ENCODE measurements at places on chromosomes 1 and 21. TPM values are rescaled to one million over a fixed set of nuclear protein-coding genes. Genes with fewer than 3 reads are reported as not detected.

The ZMYND12 gene
- not detected for total RNA-seq

DNA sequence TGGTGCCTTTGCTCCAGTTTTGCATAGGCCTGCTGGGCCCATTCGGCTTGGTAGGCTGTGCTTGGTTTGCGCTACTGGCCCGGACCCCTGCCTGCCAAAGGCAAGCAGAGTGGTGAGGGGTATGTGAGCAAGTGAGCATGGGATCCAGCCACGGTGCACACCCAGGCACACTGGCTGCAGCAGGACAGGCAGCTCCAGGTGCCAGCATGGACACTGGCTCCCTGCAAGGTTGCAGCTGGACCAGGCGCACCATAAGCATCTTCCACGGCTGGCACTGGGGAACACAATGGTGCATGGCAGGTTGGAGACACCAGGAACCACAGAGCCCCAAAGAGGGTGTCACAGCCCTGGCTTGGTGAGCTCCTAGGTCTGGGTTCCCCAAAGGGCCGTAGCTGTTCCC, 693.5 kb upstream of the PTBP2 start:
- H3K4me3 ChIP-seq = no peak overlapping the region
- no peaks in the 10 kb centered on the region for H3K4me1 ChIP-seq
- no peaks in the 10 kb centered on the region for H3K27me3 ChIP-seq

DNA sequence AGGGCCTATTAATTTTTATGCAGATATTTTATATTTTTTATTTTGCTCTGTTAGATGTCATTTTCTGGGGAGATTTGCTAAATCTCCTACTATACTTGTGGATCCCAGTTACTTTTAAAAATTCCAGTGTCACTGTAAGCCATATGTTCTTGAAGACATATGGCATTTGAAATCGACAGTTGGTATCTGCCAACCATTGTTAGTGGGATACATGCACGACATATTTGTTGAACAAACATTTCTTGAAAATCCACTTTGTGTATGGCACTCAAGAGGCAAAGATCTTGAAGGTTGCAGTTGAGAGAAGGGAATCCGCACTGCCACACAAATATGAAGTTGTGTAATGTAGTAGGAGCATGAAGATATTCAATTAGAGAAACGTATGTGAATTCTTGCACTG, 287.7 kb downstream of the HHAT start:
- DNase-seq = no peak
- no peaks in the 10 kb centered on the region for H3K4me1 ChIP-seq
- no peak overlapping the region for H3K27ac ChIP-seq
- H3K4me3 ChIP-seq = no peak overlapping the region
- no peaks in the 10 kb centered on the region for H3K36me3 ChIP-seq

The LCE1B gene
- not detected for total RNA-seq

The HPDL gene
- 34.8 TPM for total RNA-seq

- no peak overlapping the region for H3K27ac ChIP-seq
- H3K4me1 ChIP-seq = no peaks in the 10 kb centered on the region
- H3K36me3 ChIP-seq = no peaks in the 10 kb centered on the region
- H3K4me3 ChIP-seq = no peak overlapping the region
- no peak for DNase-seq
- H3K27me3 ChIP-seq = no peaks in the 10 kb centered on the region
Measured at GRCh38 chr1:62241371-62242131, 46.9 kb downstream of the L1TD1 start.

The TRIM17 gene
- total RNA-seq = 1.4 TPM

- no peak overlapping the region for H3K4me3 ChIP-seq
- no peaks in the 10 kb centered on the region for H3K36me3 ChIP-seq
- no peak for DNase-seq
- no peak overlapping the region for H3K27ac ChIP-seq
- no peaks in the 10 kb centered on the region for H3K27me3 ChIP-seq
Measured at GRCh38 chr1:78913950-78914349, 92.6 kb downstream of the ADGRL4 start.

DNA sequence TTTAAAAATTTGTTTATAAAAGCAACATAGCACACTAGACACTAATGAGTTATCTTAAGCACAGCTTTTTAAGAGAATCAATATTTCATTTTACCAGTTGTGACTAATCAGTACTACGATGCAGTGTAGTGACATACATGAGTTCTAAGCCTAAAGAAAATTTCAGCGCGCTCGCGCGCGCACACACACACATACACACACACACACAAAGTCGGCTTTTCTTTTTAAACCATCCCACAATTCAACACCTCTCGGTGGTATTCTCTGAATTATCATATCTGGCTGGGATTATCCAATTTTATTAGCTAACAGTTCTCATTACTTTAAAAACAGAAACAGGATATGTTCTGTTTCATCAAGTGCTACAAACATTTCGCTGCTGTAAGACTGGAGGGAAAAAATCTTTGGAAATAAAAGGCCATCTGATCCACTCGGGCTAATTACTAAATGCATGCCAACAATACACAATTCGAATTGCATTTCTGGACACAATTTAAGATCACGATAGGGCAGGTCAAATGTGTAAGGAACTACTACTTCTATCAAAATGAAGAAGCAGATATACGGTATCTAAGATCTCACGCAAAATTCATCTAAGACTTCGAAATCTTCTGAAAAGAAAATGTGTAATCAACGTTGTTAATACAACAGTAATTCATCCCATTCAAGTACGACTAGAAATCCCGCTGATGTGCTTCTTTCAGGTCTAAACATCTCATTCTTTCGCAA, 1.2 kb downstream of the TUT4 start:
- no peak overlapping the region for H3K4me3 ChIP-seq
- peaks cover 41% of the 10 kb centered on the region for H3K4me1 ChIP-seq
- DNase-seq = peak; percentile 19
- peaks cover 3% of the 10 kb centered on the region for H3K27me3 ChIP-seq

The CELA2A gene
- not detected for total RNA-seq

DNA sequence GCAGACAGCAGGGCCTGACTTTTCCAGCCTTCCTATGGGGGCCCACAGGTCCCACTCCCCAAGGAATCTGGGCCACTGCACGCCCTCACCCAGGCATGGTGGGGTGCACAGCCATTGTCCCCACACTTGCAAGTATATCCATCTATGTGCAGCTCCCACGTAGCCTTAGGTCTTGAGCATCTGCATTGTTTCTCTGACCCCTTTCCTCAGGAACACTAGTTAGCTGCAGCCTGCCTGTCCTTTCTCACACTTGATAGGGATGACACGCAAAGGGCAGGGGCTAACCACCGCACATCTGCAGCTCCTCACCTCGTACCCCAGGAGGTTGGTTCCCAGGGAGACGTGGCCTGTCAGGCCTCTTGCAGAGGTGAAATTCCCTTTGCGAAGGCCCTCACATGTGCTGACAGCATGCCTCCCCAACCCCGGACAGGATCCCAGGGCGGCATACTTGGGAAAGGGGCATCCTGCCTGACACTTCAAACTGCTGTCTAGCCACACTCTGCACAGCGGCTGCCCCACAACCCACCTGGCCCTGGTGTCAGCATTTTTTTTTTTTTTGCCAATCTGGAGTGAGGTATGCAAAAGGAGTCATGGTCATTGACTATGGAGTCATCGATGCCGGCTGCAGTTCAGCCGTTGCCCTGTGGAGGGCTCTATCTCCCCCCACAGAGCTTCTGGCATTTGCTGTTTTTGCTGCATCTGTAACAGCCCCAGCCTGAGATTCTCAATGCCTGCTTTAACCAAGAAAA, 5.0 kb downstream of the JMJD4 start:
- DNase-seq = peak; percentile 25
- peaks cover 7% of the 10 kb centered on the region for H3K27me3 ChIP-seq
- H3K36me3 ChIP-seq = peaks cover 17% of the 10 kb centered on the region

The S100A9 gene
- not detected for total RNA-seq

- peaks cover 3% of the 10 kb centered on the region for H3K27me3 ChIP-seq
- H3K4me1 ChIP-seq = peaks cover 5% of the 10 kb centered on the region
- no peak overlapping the region for H3K4me3 ChIP-seq
- no peaks in the 10 kb centered on the region for H3K36me3 ChIP-seq
- no peak overlapping the region for H3K27ac ChIP-seq
Measured at GRCh38 chr1:9143250-9143649, 14.3 kb upstream of the GPR157 start.

GRCh38 chr1:30409476-30410152, 313.8 kb downstream of the MATN1 start:
- peaks cover 10% of the 10 kb centered on the region for H3K27me3 ChIP-seq
- DNase-seq = no peak
- H3K27ac ChIP-seq = no peak overlapping the region
- no peaks in the 10 kb centered on the region for H3K4me1 ChIP-seq
- H3K4me3 ChIP-seq = no peak overlapping the region

DNA sequence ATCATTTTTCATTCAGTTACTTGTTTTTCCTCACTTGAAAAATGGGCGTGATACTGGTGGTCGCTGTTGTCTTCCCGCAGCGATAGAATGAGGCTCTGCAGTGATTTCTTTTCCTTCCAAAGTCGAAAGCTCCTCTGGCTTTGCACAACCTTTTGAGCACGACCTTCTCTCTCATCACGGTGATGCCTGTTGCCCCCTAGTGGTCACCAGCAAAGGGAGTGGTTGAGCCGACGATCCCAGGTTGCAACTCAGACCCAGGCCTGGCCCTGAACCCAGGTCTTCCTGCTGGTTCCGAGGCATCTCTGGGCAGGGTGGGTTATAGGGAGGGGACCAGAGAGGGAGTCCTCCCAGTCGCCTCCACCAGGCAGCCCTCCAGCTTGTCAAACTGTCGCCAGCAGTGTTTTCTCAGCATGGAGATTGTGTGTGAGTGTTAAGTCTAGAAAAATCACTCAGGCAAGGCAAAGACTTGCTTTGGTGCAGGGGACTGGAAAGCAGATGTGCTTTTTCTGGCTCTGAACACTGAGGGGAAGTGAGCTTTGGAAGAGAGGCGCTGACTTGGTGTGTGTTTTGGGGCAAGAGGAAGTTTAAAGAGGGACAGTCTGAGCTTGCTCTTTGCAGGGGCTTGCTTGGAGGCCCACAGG, 285.3 kb downstream of the CAMTA1 start:
- H3K36me3 ChIP-seq = no peaks in the 10 kb centered on the region
- DNase-seq = peak; percentile 23
- H3K27me3 ChIP-seq = peaks cover 4% of the 10 kb centered on the region
- H3K4me1 ChIP-seq = no peaks in the 10 kb centered on the region

- H3K4me1 ChIP-seq = peaks cover 6% of the 10 kb centered on the region
- no peak overlapping the region for H3K4me3 ChIP-seq
- peaks cover 10% of the 10 kb centered on the region for H3K27me3 ChIP-seq
- no peak overlapping the region for H3K27ac ChIP-seq
- no peak for DNase-seq
Measured at GRCh38 chr1:171835891-171836290, 5.4 kb upstream of the DNM3 start.

GRCh38 chr21:33374450-33375096, 28.6 kb upstream of the IFNGR2 start:
- H3K4me1 ChIP-seq = peaks cover 5% of the 10 kb centered on the region
- peak; percentile 22 for DNase-seq
- no peak overlapping the region for H3K4me3 ChIP-seq
- peaks cover 37% of the 10 kb centered on the region for H3K27me3 ChIP-seq
- H3K36me3 ChIP-seq = no peaks in the 10 kb centered on the region
- H3K27ac ChIP-seq = no peak overlapping the region

- H3K4me1 ChIP-seq = no peaks in the 10 kb centered on the region
- H3K36me3 ChIP-seq = no peaks in the 10 kb centered on the region
- H3K4me3 ChIP-seq = no peak overlapping the region
- H3K27ac ChIP-seq = no peak overlapping the region
Measured at GRCh38 chr1:247064304-247064703, 14.3 kb downstream of the ZNF670 start.

DNA sequence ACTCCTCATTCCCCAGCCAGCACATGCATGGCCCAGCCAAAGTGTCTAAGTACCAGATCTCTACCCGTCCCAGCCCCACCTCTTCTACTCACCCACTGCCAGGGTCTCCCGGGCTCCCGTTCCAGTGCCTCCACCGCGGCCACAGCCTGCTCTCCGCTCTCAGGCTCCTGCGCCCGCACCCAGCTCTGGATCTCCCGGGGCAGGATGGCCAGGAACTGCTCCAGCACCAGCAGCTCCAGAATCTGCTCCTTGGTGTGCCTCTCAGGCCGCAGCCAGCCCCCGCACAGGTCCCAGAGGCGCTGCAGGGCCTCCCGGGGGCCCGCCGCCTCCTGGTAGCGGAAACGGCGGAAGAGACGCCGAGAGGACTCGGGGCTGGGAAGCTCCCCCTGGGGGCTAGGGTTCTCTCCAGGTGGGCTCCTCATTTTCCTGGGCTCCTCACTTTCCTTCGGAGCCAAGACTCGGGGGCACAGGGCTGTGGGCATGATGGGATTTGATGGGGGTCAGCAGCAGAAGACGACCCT, 2.5 kb downstream of the ZNF496 start:
- no peak for DNase-seq
- H3K4me3 ChIP-seq = peak overlapping the region; percentile 92
- H3K4me1 ChIP-seq = peaks cover 25% of the 10 kb centered on the region
- H3K27ac ChIP-seq = no peak overlapping the region
- H3K36me3 ChIP-seq = peaks cover 9% of the 10 kb centered on the region

DNA sequence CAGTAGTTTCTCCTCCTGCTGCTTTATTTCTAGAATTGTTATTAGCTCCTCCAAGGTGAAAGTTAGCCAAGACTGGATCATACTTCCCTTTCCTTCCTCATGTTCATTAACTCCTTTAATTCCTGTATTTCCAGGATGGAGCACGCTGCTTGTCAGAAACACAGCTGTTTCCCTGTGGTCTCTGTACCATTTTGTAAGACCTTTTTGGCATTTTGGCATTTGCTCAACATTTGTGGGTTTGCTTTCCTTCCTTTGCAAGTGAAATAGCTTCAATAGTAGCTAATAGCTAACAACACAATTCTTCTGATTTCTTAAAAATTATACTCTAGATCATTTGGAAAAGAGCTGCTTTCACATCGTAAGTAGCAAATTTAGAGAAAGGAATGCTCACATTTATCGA, 44.3 kb upstream of the HPDL start:
- DNase-seq = no peak
- H3K27ac ChIP-seq = no peak overlapping the region
- H3K27me3 ChIP-seq = peaks cover 20% of the 10 kb centered on the region
- H3K4me1 ChIP-seq = no peaks in the 10 kb centered on the region

DNA sequence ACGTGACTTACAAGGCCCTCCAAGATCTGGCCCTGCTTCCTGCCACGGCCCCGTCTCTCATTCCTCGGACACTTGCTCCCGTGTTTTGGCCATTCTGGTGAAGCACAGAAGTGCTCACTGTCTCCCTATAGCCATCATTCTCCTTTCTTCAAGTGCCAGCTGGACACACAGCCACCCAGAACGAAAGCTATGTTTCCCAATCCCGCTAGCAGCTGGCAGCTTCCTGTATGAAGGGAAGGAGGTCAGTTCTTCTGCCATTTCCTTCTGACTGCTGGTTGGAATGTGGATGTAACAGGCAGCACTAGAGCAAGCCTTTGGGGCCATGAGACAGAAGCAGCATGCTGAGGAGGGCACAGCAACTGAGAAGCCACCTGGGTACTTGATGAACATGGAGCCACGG, 82.8 kb downstream of the TGFBR3 start:
- peak overlapping the region; percentile 93 for H3K27ac ChIP-seq
- peaks cover 6% of the 10 kb centered on the region for H3K27me3 ChIP-seq
- H3K36me3 ChIP-seq = peaks cover 26% of the 10 kb centered on the region
- H3K4me3 ChIP-seq = peak overlapping the region; percentile 25

- H3K36me3 ChIP-seq = no peaks in the 10 kb centered on the region
- H3K4me1 ChIP-seq = peaks cover 9% of the 10 kb centered on the region
- no peak overlapping the region for H3K27ac ChIP-seq
- H3K4me3 ChIP-seq = no peak overlapping the region
Measured at GRCh38 chr1:39508857-39509305, 17.4 kb downstream of the BMP8A start.

All from activated T-helper 1 cell treated with anti-CD3 and anti-CD28 coated beads, Interleukin-12 subunit alpha, Interleukin-12 subunit beta, Interleukin-2, Interleukin-4 antibody, amounts not matched to agents 30 ng/mL and 10 ng/mL and 1 ng/mL, durations not matched to agents 14 hours and 24 hours and 36 hours (primary cell).